OCI-LY7 (cell line): ENCODE measurements at places on chromosomes 3 and 15.

DNA sequence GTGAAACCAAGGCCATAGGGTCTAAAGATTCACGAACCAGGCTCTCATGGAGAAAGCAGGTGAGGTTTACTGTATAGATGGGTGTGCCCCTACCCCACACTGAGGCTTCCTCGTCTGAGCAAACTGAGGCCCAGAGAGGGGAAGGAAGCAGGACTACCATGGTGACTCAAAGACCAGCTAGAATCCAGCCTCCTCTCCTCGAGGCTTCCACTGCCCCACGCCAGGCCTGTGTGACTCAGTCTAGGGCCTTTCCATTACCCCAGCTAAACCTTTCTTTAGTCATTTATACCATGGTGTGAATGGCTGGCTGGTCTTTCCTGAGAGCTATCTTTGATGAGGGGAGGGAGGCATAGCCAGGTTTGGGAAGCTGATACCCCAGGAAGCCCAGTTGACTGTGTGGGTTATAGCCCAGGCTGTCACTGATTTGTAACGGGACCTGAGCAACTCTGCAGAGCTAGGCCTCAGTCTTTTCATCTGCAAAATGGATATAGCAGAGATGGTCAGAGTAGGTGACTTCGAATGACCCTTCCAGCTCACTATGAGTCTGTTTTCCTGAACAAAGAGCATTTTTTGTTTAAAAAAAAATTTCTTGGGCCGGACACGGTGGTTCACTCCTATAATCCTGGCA is 3.0 kb upstream of the RHO start:
- DNase-seq = no peak

DNA sequence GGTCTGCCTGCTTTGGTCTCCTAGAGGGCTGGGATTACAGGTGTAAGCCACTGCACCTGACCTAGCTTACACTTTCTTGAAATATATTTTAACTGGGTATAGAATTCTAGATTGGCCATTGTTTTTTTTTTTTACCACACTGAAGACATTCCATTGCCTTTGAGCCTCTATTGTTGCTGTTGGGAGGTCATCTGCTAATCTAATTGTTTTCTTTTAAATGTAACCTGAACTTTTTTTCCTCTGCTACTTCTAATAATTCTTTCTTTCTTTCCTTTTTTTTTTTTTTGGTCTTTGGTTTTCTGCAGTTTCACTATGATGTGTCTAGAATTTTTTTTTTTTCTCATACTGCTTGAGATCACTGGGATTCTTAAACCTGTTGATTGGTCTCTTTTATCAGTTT is 28.1 kb downstream of the ERICH6 start:
- peak; percentile 21 for DNase-seq

DNA sequence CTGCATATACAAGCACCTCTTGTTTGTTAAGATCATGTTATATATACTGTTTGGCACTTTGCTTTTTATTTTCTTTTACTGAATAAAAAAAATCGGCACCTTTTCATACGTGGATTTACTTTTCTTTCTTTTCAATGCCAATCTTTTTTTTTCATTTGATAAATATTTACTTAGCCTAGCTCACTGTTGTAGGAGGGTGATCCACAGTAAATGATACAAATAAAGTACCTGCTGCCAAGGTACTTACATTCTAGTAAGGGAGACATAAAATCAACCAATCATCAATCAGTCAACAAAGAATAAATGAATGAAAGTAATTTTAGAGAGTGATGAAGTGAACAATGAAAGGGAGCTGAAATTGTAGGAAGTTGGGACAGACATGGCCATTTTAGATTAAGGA is 18.3 kb downstream of the GNB5 start:
- no peak for DNase-seq

DNA sequence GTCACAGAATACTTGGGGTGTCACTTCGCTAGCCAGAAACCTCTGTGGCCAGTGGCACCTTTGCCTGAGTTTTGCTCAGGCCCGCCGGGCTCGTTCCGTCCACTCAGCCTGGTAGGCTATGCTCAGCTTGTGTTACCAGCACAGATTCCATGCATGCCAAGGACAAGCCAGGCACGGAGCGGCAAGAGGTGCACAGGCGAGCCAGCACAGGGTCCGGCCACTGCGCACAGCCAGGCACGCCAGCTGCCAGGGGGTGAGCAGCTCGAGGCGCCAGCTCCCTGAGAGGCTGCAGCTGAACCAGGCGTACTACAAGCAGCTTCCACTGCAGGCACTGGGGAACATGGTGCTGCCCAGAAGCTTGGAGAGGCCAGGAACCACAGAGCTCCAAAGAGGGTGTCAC is 14.7 kb downstream of the PCYT1A start:
- no peak for DNase-seq

DNA sequence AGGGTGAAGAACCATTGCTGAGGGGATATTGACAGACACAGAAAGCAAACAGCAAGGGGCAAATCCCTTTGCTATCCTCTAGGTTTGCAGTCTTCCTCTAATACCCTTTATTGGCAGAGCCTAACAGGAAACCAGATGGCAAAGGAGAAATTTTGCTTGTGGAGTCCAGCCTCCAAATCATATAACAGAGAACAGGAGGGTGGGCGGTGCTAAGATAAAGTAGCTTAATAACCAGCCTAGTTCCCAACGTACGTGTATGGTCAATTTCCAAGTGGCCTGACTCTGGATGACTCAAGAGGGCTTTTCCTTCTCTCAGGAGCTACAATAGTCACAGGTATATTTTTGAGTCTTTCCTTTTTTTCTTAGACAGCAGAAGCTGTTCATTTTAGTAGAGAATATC is 404.5 kb downstream of the PDCD6IP start:
- no peak for DNase-seq

DNA sequence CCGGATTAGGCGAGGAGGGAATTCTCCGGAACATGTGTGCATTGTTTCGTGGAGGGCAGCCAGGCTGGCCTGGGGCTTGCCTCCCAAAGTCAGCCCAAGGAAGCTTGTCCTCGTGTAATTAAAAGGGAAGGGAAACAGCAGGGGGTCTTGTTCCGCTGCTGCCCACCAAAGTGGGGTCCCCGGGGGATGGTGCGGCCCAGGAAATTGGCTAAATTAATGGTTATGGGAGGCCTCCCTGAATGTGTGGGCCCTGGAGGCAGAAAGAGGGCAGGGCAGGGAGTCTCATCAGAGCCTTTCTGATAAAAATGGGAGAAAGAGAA is 118.1 kb downstream of the OPA1 start:
- no peak for DNase-seq

DNA sequence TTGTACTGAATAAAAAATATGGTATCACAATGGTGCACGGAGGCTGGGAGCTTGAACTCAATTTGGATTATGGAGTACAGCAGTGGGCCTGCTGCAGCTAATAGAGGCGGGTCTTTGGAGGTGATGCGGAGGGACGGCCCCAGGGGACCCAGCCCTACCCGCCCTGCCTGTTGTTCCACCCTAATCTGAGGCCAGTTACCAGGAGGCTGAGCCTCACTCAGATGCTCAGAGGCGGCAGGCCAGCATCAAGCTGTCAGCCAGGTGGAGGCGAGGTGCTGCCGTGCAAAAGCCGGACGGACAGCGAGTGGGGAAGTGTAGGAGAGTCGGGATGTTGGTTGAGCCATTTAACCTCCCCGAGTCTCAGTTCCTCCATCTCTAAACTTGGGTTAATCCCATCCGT is 218.5 kb upstream of the RGMA start:
- no peak for DNase-seq

DNA sequence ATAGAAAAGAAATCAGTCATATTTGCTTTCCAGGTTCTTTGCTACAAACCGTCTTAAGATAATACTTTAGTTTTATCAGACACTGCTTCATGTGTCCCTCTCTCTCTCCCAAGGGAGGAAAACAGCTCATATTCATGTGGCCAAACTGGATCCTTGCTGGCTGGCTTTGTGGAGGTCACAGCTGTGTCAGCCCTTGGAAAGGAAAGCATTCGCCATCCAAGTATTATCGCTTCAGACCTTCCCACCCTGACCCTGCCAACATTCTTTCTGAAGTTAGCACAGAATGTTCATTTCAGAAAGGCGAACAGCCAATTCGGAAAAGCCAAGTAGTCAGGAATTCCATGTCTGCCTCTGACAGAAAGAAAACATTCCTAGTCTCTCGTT is 213.6 kb downstream of the FEZF2 start:
- no peak for DNase-seq

- peak; percentile 54 for DNase-seq
Measured at GRCh38 chr3:58497097-58497496, 5.2 kb downstream of the KCTD6 start.

- no peak for DNase-seq
Measured at GRCh38 chr15:88844749-88845386, 41.6 kb downstream of the ACAN start.

GRCh38 chr3:108006881-108007331 is 83.9 kb downstream of the CD47 start:
- no peak for DNase-seq

GRCh38 chr3:184395320-184395660 is 15.4 kb downstream of the CHRD start:
- DNase-seq = no peak

DNA sequence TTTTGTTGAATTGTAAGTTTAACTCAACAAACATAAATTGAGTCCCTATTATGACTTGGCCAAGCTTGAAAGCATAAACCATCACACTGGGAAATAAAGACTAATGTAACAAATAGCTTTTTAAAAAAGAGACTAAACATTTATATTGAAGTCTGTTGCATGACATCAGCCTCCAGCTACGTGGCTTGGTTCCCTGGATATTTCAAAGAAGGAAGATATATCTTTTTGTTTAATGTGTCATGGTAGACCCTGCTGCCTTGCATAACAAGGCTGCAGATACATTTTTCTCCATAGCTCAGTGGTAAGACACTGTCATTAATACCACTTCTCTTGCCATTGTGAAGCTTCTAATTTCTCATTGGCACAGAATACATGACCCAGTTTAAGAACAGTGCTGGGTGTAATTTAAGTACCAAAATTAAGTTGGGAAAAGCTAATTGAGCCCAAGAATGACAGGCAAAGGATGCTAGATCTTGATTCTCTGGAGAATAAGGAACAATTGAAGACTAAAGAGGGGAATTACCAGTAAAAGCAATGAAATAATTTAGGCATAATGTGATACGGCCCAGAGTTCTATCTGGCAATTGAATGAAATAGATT is 14.0 kb downstream of the RCN2 start:
- DNase-seq = no peak

- DNase-seq = no peak
Measured at GRCh38 chr3:154517404-154517803, 87.4 kb upstream of the GPR149 start.
